CD4-positive, alpha-beta T cell treated with Interleukin-15 for 4 hours (primary cell): ENCODE measurements at places on chromosomes 11 and 22.
A peak's percentile ranks its signal among the peaks of the same experiment; 100 is the strongest.

DNA sequence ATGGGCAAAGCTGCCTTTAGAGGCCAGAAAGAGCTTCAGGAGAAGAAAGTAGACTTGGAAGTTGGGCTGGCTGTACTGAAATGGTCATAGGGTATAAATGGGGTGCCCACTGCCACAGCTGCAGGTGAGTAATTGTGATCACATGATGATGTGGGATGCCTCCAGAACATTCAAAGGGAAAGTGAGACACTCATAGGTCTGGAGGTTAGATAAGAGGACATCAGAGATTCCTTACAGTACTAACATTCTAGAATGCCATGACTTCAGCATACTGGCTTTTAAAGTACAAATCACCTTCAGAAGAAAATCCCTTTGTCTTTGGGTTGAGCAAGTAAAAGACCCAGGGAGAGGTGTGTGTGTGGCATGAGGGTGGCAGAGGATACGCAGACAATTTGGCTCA is 419.2 kb downstream of the TENM4 start:
- DNase-seq, result no peak

- DNase-seq, result no peak
These were observed 8.3 kb upstream of the POU2AF1 start for GRCh38 chr11:111387363-111387762.

GRCh38 chr11:60513496-60514460 is 1.4 kb upstream of the MS4A13 start:
- DNase-seq, result no peak

GRCh38 chr11:1843098-1843473 is 4.3 kb downstream of the TNNI2 start:
- DNase-seq, result no peak

- DNase-seq, result no peak
These were observed 30.1 kb downstream of the SMCO4 start for GRCh38 chr11:93512949-93513667.

DNA sequence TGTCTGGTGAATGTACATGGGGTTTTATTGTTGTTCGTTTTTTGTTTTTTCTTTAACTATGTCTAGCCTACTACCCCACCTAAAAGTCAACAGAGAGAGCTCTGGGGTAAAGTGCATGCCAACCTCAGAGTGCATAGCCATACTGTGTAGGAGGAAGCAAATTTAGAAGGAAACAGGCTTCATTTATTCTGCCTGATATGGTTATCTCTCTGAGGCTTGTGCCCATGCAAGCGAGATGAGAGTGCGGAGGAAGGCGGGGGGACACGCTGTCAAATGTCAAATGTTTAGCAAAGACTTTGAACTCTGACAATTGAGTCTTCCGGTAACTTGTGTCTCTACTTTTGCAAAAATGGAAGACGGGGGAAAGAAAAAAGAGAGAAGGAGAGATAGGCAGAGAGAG is 295.5 kb downstream of the ETS1 start:
- peak; percentile 69 for DNase-seq

GRCh38 chr11:85276332-85276731 is 350.8 kb downstream of the DLG2 start:
- DNase-seq, result no peak

- no peak for DNase-seq
These were observed 216.3 kb upstream of the SYN3 start for GRCh38 chr22:33274214-33275072.

DNA sequence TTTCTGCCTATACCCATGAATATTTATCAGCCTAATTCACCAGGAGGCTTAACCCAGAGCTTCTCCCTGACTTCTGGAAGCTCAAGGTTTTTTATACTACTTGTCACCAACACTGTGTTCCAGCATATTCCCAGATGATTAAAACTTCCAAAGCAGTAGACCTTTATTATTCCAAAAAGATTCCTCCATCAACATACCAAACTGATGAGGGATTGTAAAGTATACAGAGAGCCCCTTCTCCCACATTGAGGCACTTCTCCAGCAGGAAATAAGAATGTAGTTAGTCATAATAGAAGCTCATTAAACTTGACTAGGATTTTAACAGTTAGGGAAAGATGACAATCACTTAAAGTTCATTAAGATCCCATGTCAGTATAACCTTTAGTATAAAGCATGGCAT is 51.4 kb upstream of the CEP126 start:
- DNase-seq, result no peak

DNA sequence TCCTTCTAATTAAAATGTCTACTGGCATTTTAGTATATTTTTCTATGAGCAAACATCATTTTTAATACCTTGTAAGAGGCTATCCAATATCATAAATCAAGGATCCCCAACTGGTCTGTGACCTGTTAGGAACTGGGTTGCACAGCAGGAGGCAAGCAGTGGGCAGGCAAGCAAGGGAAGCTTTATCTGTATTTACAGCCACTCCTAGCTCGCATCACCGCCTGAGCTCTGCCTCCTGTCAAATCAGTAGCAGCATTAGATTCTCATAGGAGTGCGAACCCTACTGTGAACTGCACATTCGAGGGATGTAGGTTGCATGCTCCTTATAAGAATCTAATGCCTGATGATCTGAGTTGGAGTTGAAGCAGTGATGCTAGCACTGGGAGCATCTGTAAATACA is 70.2 kb upstream of the CREB3L1 start:
- no peak for DNase-seq
